HFF-Myc (cell line): ENCODE measurements at places on chromosomes 13 and 19.

GRCh38 chr13:42612021-42612765 lies 38.2 kb downstream of the TNFSF11 start:
- no peak for DNase-seq

- DNase-seq: peak; percentile 81
Measured at GRCh38 chr19:6279931-6280591, at the start of gene MLLT1. MLLT1 (minus strand) TSS chr19:6279975; CDS start chr19:6279784, 191 bp downstream.

DNA sequence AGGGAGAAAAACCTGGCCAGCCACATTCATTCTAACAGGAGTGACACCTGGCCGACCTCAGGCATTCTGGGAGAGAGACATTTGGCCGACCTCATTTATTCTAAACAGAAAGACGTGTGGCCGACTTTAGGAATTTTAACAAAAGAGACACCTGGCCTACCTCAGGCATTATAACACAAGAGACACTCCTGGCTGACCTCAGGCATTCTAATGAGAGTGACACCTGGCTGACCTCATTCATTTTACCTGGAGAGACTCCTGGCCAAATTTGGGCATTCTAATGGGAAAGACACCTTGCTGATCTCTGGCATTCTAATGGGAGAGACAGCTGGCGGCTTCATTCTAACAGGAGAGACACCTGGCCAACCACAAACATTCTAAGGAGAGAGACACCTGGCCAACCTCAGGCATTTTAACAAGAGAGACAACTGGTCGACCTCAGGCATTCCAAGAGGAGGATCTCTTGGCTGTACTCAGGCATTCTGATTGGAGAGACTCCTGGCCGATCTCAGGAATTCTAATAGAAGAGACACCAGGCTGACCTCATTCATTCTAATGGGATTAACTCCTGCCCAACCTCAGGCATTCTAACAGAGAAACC lies 1353.9 kb downstream of the UQCRFS1 start:
- DNase-seq: no peak

DNA sequence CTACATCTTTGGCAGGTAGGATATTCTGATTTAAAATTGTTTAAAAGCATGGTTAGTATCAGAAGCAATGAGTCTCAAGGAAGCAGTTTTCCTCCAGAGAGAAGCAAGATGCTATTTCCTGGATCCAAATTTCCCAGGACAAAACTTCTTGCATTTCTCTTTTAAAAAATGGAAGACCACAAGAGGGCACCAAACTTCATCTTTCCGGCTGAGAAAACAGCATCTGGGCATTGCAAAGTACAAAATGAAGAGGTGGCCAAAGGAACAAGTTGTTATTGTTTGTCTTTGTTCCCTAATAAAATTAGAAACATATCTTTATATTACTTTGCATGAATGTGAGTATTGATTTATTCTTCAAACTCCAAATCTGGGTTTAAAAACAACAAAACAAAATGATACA lies 60.0 kb upstream of the LRCH1 start:
- no peak for DNase-seq

- no peak for DNase-seq
Measured at GRCh38 chr19:16886305-16886880, 2.4 kb upstream of the F2RL3 start.

DNA sequence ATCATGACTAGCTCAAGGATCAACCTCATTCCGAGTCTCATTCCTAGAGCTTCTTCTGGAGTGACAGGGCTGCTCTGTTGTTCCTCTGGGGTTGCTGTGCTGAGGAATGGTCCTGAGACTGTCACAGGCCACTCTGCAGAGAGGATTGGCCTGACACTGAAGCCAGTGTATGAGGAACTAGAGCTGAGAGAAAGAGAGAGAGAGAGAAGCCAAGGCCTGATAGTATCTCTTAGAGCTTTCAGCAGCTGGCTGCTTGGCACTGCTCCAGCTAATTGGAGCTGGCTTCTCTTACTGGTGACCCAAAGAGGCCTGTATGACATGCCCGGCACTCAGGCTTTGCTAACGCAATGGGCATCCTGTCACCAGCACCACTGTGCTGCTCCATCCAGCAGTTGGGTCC lies 73.4 kb upstream of the FLT1 start:
- no peak for DNase-seq

- no peak for DNase-seq
Measured at GRCh38 chr19:2027361-2027760, 11.8 kb upstream of the BTBD2 start.

GRCh38 chr19:56083668-56084067 lies 37.4 kb downstream of the ZNF787 start:
- no peak for DNase-seq

DNA sequence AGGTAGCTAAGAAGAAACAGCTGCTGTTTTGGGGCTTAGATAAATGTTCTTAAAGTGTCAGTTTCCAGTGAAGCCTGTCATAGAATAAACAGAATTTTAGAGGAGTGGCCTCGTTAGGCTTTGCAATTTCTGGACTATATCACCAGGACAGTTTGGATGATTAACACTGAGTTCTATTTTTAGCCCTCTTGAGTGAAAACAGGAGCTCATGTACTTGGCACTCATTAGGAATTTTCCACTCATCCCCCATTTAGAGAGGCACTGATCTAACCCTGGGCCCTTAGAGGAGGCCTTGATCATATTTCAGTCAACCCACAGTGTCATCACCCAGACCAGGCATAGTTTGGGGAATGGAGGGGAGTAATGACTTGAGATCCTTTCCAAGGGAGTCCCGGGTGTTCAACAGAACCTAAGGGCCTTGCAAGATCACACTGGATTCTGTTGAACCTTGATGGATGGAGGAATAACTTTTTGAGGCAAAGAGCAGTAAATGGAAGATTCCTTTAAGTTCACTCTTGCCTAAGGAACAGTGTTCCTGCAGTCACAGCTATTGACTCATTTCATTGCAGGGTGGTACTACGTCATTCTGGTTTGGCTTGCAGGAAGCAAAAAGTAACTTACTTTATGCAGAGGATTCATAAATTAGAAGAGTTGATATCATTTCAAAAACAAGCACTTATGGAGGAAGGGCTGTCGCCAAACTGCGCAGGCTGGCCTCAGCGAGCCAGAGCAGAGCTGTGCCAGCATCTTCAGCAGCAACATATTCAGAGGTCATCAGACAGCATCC lies 160.2 kb downstream of the SLC7A1 start:
- DNase-seq: peak; percentile 66

DNA sequence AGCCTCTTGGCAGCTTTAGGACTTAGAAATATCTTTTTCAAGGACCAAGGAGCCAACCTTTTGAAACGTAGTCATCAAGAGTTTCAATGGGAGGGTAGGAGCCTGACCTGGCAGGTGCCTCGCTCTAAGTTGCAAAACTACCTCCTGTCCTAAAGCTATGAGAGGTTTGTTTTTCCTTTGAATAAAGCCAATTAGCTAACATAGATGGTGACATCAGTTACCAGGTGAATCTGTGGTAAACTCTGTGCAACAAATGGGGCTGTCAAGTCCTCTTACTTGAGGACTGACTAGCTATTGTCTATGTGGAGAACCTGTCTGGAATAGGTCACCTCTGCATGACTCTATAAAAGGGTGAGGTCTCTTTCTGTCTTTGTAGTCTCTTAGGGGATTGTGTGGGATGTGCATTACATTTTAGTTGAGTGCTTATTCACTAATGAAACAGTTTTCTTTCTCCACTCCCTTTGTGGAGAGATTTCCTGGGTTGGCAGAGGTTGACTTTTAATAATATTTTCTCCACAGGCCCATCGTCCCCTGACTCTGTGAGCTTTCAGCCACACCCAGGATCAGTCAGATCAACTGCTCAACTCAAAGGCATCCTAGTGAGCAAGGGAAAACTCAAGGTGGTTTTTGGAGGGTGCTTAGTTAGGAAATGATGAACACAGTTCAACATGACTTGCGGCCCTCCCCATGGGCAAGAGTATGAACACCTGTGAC lies 9.9 kb downstream of the ARL11 start:
- no peak for DNase-seq

DNA sequence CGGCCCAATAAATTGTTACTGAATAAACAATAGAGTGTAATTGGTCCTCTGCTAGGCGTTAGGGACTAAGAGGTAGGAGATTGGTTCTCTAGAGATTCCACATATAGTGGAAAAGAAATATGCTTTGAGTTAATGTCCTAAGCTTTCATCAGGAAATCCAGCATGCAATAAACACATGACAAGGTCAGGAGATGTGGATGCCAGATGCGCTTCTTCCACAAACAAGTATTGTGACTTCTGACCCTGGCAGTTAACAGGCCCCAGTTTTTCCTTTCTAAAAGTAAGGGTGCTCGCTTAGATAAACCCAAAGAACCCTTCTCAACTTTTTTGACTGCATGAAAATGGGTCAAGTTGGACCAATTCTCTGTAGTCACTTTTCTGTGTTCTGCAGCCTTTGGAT lies 146.5 kb upstream of the SOX21 start:
- no peak for DNase-seq
